Activated T-cell treated with anti-CD3 and anti-CD28 coated beads, Interleukin-2, amount 50 U/mL, for 1 hour (primary cell): ENCODE measurements at places on chromosomes 3 and 15.
A peak's percentile ranks its signal among the peaks of the same experiment; 100 is the strongest.

- DNase-seq: no peak
Observed at GRCh38 chr3:16090024-16090423, 84.5 kb upstream of the GALNT15 start.

- DNase-seq: no peak
Observed at GRCh38 chr3:12062605-12063004, 58.4 kb downstream of the SYN2 start.

- no peak for DNase-seq
Observed at GRCh38 chr3:151107701-151108100, 22.2 kb downstream of the MED12L start.

- peak; percentile 65 for DNase-seq
Observed at GRCh38 chr3:197750396-197750831, 731 bp downstream of the FYTTD1 start.

GRCh38 chr3:149151843-149152242 lies 22.4 kb downstream of the HPS3 start:
- no peak for DNase-seq

- DNase-seq: no peak
Observed at GRCh38 chr15:60090747-60091146, 86.6 kb downstream of the FOXB1 start.

GRCh38 chr3:197475514-197475913 lies 80.3 kb downstream of the BDH1 start:
- DNase-seq: no peak

DNA sequence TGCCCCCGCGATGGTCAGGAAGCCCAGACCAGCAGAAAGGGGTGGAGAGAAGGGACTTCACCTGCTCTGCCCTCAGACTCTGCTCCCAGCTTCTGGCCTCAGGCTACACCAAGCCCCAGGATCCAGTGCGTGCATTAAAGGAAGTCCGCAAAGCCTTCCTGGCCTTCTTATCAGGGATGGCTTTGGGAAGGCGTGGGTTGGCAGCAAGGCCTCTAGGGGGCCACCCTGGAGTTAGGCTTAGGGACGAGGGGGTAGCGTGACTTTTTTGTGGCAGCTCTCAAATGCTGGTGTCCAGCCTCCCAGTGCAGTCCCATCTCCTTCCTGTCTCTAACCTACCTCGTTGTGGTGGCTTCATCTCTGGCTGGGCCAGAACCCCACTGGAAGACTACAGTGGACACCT lies 18.9 kb upstream of the RPL29 start:
- no peak for DNase-seq
